ENCODE measurements at places on chromosomes 12 and 14. TPM values are rescaled to one million over a fixed set of nuclear protein-coding genes. Genes with fewer than 3 reads are reported as not detected.

The NUDT14 gene
- 6.7 TPM for total RNA-seq

The NTN4 gene
- total RNA-seq, result 3.6 TPM

The PLEKHH1 gene
- total RNA-seq, result 0.34 TPM

The RNASE13 gene
- total RNA-seq, result not detected

The STAB2 gene
- not detected for total RNA-seq

Measured in bronchus fibroblast of lung (primary cell).